ENCODE measurements at places on chromosomes 7 and 10.

- no peak for DNase-seq
These were observed 39.0 kb upstream of the KIF5B start for GRCh38 chr10:32095116-32095733.

DNA sequence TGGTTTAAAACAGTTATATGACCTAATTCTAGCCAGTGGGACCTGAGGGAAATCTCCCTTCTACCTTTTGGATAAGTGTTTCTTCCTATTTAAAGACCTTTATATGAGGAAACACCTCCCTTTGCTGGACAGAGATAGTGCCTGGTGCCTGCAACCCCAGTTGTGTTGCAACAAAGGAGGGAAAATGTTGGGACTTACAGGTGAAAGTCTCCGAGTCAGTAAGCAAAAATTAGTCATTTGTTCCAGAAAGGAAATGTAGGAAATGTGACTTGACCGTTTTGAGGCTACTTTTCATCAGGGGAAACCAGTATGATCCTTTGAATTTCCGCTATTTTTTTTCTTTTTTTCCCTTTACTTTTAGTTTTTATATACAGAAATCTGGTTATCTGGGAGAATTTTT lies 165.5 kb downstream of the DKK1 start:
- no peak for DNase-seq

DNA sequence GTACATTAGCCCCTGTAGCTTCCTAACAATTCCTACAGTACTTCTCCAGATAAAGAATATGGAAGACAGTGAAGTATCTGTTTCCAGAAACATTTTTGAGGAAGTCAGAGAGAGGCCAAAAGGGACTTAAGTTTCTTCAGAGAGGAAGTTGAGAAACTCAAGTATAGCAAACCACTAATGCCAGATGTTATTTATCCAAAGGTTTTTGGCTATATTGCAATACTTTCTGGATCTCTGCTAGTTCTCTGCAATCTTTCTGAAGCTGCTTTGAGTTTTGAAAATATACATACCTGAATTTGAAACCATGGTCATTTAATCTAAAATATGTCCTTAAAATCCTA lies 64.7 kb downstream of the BICC1 start:
- no peak for DNase-seq

- DNase-seq = no peak
These were observed 8.0 kb downstream of the IKZF1 start for GRCh38 chr7:50312250-50313162.

GRCh38 chr7:102450242-102450641 lies 14.4 kb downstream of the ALKBH4 start:
- no peak for DNase-seq

GRCh38 chr7:116417593-116418345 lies 81.8 kb upstream of the CAV2 start:
- DNase-seq = no peak

- peak; percentile 68 for DNase-seq
These were observed 58.7 kb upstream of the PRPS1L1 start for GRCh38 chr7:18086165-18087025.

GRCh38 chr10:86524225-86524962 lies 2.8 kb upstream of the WAPL start:
- DNase-seq = peak; percentile 51

- DNase-seq = peak; percentile 52
These were observed 1.4 kb upstream of the TRIM8 start for GRCh38 chr10:102642736-102643335.

DNA sequence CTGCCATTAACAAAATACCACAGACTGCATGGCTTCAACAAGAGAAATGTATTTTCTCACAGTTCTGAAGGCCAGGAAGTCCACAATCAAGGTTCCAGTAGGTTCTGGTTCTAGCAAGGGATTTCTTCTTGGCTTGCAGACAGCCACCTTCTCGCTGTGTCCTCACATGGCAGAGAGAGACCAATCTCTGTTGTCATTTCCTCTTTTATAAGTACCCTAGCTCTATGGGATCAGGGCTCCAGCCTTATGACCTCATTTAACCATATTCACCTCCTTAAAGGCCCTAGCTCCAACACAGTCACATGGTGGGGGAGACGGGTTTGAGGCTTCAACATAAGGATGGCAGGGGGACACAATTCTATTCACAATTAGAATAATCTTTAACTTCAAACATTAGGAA lies 23.6 kb downstream of the ABI1 start:
- DNase-seq = no peak

DNA sequence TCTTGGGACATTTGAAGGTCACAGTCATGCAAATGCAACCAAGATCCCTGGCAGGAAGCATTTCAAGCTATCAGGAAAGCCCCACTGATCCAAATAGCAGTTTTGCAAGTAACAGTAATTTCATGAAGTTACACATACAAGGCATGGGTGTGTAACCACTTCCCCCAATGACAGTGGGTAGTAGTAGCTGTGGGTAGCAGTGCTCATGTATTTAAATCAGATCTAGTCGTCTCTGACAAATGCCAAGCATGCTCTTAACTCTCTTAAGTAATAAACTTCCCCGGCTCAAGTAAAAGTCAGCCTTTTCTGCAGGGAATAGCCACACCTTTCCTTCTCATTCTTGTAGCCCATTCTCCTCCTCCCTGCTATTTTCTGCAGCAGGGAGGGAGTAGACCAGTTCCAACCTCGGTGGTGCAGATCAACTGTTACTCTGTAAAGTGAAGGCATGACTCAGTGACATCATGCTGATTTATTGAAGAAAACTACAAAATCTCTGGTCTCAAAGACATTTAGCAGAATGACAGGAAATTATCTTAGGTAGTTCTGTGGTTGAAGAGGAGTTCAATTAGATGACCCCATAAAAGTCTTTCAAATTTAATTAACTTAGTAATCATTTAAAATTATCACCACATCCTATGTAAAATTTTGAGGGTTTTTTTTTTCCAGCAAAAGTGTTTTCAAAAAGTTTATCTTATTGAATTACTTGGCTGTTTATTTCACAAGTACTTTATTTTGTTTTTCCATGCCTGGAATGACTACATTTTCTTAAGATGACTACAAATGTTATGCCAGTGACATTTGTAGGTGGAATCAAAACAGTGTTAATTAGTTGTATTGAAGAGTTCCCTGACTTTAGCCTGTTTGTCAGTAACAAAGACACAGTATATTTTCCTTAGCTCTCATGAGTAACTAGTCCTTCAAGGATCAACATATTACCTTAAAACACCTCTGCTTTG lies 568.3 kb downstream of the INHBA start:
- no peak for DNase-seq

DNA sequence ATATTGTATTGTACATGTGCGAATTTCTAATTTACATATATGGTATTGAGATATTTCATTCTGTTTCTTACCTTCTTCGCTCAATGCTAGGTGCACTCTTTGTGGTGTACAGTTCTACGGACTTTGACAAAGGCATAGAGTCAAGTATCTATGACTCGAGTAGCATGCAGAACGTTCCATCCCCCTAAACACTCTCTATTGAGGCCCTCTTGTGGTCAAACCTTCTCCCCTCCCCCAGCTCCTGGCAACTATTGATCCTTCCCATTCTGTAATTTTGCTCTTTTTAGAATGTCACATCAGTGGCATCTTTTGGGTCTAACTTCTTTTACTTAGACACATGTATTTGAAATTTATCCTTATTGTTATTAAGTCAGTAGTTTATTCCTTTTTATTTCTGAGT lies 30.7 kb upstream of the GDF10 start:
- DNase-seq = no peak

DNA sequence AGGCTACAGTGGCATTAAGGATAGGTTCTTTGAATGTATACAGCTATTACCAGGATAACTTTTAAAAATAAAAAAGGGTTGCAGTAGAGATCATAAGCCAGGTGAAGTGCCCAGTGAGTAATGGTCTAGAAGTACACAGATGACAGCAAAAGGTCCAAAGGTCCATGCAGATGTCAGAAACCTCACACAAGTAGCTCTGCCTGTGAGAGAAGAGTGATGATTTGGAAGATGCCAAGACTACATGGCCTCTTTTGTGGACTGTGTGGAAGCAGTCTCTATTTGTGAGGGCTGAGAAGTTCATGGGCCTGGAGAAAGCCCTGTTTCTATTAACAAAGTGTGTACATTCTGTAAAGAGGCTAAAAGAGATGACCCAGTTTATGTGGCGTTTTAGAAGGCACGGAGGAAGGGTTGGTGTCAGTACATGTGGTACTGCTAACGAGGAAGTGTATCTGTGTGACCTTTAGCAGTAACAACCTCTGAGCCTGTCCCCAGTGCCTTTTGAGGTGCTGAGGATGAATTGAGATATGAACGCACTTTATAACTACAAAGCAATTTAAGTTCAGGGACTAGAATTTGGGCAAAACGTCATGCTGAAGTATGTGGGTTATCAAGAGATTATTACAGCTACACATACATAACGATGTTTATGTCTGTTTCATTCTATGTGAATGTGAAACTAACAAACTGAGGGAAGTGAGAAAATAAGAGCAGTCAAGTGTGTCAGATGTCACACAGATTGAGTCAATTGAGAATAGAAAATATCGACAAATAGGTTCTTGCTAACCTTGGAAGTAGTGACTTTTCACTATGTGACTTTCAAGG lies 7.6 kb downstream of the CYCS start:
- DNase-seq = no peak

DNA sequence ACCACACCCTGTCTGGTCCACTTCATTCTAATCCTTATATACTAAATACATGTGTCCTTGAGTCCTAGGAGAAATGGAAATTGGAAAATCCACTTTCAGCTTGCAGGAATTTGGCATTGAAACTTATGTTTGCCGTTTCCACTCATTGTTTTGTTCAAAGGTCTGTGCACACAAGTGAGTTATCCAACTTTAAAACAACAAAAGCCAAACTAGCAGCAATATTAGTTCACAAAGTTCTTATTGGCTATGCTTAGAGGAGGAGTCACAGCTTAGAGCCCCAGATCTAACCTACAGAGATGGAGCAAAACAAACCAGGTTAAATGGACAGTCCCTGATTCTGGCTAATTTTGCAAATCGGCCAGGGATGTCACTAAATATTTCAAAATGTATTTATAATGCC lies 44.6 kb upstream of the AFAP1L2 start:
- no peak for DNase-seq

GRCh38 chr10:90412582-90412981 lies 445.3 kb downstream of the HTR7 start:
- DNase-seq = no peak

DNA sequence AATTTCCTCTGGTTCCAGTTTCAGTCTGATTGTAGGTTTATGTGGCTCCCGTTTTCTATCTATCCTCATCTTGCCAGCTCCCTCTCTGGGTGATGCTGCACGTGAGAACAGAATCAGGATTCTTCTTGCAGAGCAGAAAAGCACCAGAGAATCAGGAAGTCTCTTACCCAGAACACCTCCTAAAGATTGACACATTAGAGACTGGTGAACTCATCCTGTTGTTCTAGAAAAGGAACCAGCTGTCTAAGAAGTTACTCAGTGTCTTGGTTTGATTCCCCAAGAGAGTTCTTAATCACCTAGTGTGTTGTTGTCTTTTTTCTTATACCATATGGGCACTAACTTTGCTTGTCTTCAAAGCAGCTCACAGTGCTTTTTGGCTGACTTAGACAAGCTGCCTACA lies 152.4 kb downstream of the DGKI start:
- no peak for DNase-seq

GRCh38 chr7:55253188-55253587 lies 111.9 kb upstream of the LANCL2 start:
- no peak for DNase-seq

GRCh38 chr10:98209441-98209840 lies 58.6 kb downstream of the LOXL4 start:
- DNase-seq = no peak

- no peak for DNase-seq
These were observed 427.0 kb downstream of the PHTF2 start for GRCh38 chr7:78225534-78225933.

DNA sequence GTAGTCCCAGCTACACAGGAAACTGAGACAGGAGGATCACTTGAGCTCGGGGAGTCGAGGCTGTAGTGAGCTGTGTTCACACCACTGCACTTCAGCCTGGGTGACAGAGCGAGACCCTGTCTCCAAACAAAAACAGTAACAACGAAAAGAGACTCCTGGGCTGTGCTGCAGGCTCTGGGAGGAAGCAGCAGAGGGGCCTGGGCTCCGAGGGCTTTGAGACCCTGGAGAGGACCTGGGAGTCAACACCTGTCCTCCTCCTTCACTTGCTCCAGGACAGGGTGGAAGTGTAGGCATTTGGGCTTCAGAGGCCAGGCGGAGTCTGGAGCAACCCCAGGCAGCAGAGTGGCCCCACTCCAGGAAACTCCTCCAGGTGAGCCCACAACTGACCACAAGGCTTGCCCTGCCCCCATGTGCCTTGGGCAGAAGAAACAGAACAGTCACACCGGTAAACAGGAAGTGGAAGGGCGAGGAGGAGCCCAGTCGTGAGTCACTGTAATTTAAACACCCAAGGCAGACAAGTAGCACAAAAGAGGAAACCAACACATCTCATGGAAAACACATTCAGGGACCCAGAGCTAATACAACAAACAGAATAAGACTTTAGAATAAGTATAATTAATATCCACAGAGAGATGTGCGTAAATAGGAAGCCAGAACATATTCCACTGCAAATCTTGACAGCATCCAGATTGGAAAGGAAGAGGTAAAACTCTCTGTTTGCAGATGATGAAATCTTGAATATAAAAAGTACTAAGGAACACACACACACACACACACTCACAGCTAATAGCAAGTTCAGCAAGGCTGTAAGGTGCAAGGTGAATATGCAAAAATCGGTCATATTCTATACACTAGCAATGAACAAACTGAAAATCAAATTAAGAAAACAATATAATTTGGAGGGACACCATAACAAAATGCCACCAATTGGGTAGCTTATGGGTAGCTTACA lies 20.5 kb upstream of the RASGEF1A start:
- DNase-seq = no peak

- DNase-seq = peak; percentile 91
These were observed 173.8 kb downstream of the TRIL start for GRCh38 chr7:28784171-28784902.

DNA sequence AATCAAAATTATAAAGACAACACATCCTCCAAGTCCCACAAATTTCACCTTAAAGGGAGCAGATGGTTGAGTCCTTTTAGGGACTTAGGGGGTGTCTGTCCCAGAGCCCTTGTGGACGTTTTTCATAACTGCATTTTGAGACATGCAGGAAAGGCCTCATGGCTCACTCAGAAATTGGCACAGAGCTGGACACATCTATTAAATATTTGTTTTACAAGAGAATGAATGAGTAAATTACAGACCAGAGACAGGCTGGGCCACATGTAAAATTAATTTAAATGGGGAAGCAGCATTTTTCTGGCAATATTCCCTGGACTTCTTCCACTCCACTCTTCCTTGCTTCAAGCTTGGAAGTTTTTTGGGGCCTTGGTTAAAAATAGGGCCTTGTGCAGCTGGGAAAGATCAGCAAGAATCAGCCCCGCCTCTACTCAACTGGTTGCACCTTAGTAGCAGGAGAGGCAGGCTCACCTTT lies 20.0 kb downstream of the LAMB1 start:
- DNase-seq = peak; percentile 80

GRCh38 chr7:50356212-50356944 lies 51.9 kb downstream of the IKZF1 start:
- DNase-seq = no peak

- no peak for DNase-seq
These were observed 221.6 kb downstream of the TCF7L2 start for GRCh38 chr10:113171662-113172061.

- no peak for DNase-seq
These were observed 1.8 kb downstream of the STARD3NL start for GRCh38 chr7:38179776-38180226.

Measured in NCI-H1105 treated with DMSO at 0.1 percent for 48 hours (cell line).